ENCODE measurements at places on chromosomes 7 and 10. TPM values are rescaled to one million over a fixed set of nuclear protein-coding genes. Genes with fewer than 3 reads are reported as not detected.

The CPN1 gene
- not detected for total RNA-seq

The CYP3A5 gene
- 8.5 TPM for total RNA-seq

DNA sequence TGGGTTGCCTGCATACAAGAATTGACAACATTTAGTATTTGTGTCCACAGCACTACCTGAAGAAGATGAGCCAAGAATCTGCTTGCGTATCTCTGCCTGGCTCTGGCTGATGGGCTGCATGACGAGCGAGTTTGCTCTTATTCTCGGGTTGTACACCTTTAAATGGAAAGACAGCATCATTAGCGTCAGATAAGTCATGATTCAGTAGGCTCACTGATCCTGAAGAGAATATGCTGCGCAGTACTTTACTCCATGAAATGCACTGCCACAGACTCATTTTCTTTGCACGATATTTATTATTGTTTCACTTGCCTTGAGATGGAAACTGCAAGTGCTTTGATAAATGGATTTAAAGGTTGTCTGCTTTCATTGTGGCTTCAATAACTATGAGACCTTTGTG is 28.6 kb downstream of the DHX32 start:
- H3K27me3 ChIP-seq, result no peaks in the 10 kb centered on the region
- DNase-seq, result no peak
- H3K4me3 ChIP-seq, result no peak overlapping the region
- H3K4me1 ChIP-seq, result no peaks in the 10 kb centered on the region
- no peak overlapping the region for H3K27ac ChIP-seq

- no peak overlapping the region for H3K27ac ChIP-seq
- no peaks in the 10 kb centered on the region for H3K36me3 ChIP-seq
- no peaks in the 10 kb centered on the region for H3K27me3 ChIP-seq
- no peak for DNase-seq
- H3K4me1 ChIP-seq, result no peaks in the 10 kb centered on the region
Measured at GRCh38 chr7:24018331-24018730, 265.7 kb upstream of the NPY start.

DNA sequence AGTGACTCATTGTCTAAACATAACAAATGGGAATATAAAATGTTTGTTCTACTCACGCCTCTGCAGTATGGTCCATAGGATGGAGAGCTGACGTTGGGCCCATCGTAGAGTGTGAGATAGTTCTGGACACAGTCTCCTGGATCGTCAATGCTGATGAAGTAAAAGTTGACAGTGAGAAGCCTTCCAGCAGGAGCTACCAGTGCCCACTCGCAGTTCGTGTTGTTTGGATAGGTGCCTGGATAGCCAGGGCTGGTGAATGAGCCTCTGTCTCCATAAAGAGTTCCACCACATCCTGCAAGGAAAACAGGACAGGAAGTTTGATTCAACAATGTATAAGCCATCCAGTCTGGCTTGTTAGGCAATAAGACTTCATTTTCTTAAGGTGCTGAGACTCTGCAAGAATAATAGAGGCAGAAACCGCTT is 79.6 kb downstream of the OR13A1 start:
- DNase-seq, result no peak
- H3K27ac ChIP-seq, result no peak overlapping the region
- no peaks in the 10 kb centered on the region for H3K27me3 ChIP-seq
- H3K4me1 ChIP-seq, result no peaks in the 10 kb centered on the region

The LRRN3 gene
- 1.6 TPM for total RNA-seq

GRCh38 chr7:122833888-122834570 is 52.2 kb downstream of the CADPS2 start:
- no peaks in the 10 kb centered on the region for H3K27me3 ChIP-seq
- H3K4me1 ChIP-seq, result no peaks in the 10 kb centered on the region
- H3K36me3 ChIP-seq, result no peaks in the 10 kb centered on the region
- DNase-seq, result no peak

The GSTK1 gene
- total RNA-seq, result 196 TPM

DNA sequence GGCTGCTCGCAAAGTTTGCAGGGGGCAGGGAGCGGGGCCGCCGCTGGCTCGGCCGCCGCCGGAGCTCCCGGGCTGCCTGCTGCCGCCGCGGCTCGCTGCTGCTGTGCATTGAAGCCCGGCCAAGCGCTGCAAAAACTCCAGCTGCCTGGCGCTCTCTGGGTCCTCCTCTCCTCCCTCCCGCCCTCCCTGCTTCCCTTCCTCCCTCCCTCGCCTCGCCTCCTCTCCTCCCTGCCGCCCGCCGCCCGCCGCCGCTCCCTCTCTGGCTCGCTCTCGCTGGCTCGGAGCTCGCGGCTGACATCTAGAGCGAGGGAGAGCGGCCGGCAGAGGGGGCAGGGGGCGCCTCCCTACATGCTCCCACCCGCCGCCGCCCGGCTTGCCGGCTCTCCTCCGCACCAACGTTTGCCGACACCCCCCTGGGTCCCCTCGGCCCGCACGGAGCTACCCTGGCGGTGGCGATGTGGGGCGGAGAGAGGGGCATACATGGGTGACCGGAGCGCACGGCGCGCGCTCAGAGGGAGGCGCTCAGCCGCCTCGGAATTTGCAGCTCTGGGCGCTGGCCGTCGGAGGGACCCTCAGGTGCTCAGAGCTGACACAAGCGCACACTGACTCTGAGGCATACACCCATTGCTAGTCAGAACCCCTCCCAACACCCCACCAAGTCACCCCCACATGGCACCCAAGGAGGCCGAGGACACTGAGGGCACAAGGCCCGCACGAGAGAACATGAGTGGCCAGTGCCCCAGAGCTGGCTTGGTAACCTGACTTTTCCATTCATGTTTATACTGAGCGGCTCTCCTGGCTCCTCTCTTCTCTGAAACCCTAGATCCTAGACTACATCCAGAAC is 1.2 kb upstream of the PLXNA4 start:
- H3K27ac ChIP-seq, result no peak overlapping the region
- H3K4me3 ChIP-seq, result peak overlapping the region; percentile 38
- no peaks in the 10 kb centered on the region for H3K4me1 ChIP-seq
- peaks cover 49% of the 10 kb centered on the region for H3K27me3 ChIP-seq
- no peak for DNase-seq

The VWDE gene
- total RNA-seq, result 8.8 TPM

DNA sequence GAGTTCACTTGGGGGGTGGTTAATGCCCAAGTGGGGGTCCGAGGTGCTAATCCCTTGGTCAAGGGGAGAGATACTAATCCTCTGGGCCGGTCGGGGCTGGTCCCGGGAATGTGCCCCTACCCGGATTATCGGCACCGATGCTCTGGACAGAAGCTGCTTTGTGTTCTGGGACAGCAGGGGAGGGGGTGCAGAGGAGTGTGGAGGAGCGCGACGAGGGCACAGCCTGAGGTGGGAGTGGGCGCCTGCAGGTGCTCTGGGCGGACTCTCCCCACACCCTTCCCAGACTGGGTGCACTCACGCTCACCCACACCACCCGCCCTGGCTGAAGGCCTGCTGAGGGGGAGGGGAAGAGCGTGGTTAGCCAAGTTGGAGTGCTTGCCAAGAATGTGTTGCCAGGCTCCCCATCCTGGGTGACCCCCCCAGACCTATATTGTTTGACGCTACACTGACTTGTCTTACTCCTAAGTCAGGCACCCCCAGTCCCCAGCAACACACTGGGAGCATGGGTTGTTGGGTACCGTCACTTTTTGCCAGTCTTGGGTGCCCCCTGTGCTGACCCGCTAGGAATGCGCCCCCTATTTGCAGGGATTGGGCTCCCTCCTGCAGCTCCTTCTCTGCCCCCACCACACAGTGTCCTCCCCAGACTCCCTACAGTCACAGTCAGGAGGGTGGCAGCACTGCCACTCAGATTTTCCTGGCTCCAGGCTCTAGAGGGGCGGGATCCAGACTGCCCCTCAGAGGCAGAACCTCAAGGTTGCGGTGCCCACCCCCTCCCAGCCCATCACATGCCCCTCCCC is 1.2 kb downstream of the SLC4A2 start:
- H3K4me3 ChIP-seq, result peak overlapping the region; percentile 86
- DNase-seq, result no peak
- no peaks in the 10 kb centered on the region for H3K27me3 ChIP-seq
- no peaks in the 10 kb centered on the region for H3K36me3 ChIP-seq

The STEAP2 gene
- 14.4 TPM for total RNA-seq

The TRIM50 gene
- 1.4 TPM for total RNA-seq

DNA sequence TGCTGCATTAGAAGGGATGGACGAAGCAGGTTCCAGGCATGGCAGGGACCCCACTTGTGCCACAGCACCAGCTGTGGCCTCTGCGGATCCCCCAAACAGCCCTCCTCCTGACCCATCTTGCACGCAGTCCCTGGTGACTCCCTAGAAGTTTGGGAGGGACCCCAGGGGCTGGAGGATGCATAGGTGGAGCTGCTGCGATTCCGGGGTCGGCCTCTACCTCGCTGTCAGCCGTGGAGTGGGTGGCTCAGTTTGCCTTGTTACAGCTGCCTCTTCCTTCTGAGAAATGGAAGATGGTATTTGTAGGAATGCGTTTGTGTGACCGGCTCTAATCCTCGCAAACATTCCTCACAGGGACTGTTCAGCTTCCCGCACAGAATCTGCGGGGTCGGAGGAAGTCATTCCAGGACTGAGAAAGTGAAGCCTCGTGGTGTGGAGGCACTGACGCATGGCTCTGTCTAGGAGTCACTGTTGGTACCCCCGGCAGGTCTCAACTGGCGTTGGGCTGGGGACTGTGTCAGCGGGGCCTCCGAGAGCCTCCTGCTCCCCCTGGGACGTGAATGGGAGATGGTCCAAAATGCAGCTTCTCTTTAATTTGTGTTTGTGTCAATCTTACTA is 17.5 kb downstream of the PWWP2B start:
- no peak overlapping the region for H3K4me3 ChIP-seq
- no peaks in the 10 kb centered on the region for H3K36me3 ChIP-seq
- no peaks in the 10 kb centered on the region for H3K27me3 ChIP-seq
- H3K27ac ChIP-seq, result peak overlapping the region; percentile 71

The GIMAP1 gene
- total RNA-seq, result 9.0 TPM

GRCh38 chr10:49750546-49750945 is 11.6 kb downstream of the OGDHL start:
- H3K4me3 ChIP-seq, result no peak overlapping the region
- no peak for DNase-seq
- no peaks in the 10 kb centered on the region for H3K36me3 ChIP-seq
- H3K27ac ChIP-seq, result no peak overlapping the region
- H3K27me3 ChIP-seq, result no peaks in the 10 kb centered on the region

GRCh38 chr10:110460111-110460809 is 37.4 kb upstream of the DUSP5 start:
- H3K27me3 ChIP-seq, result no peaks in the 10 kb centered on the region
- peak; percentile 71 for DNase-seq
- H3K36me3 ChIP-seq, result no peaks in the 10 kb centered on the region
- no peak overlapping the region for H3K4me3 ChIP-seq
- H3K27ac ChIP-seq, result peak overlapping the region; percentile 66
- no peaks in the 10 kb centered on the region for H3K4me1 ChIP-seq

The ODAD2 gene
- total RNA-seq, result 0.29 TPM

The PPP1R3C gene
- 9.4 TPM for total RNA-seq

DNA sequence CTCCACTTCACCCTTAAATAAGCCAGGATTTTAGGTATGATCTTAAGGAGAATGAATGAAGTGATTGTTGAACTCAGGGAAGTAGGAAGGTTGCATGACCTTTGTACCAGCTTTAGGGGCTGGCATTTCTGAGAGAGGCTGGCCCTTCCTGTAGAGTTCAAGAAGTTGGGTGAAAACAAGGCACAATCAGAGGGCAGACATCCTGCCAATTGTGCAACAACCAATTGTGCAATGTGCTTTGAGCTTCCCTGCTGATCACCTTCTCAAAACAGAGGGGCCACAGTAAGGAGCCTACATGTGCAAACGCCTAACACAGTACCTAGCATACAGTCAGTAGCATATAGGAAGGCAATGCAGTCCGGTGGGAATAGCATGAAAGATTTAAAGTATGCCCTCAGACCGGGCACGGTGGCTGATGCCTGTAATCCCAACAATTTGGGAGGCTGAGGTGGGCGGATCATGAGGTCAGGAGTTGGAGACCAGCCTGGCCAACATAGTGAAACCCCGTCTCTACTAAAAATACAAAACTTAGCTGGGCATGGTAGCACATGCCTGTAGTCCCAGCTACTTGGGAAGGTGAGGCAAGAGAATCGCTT is 5.4 kb downstream of the CPVL start:
- H3K4me1 ChIP-seq, result no peaks in the 10 kb centered on the region
- DNase-seq, result no peak
- H3K36me3 ChIP-seq, result no peaks in the 10 kb centered on the region
- no peak overlapping the region for H3K27ac ChIP-seq

GRCh38 chr10:73247509-73248258 is 629 bp upstream of the DNAJC9 start:
- no peaks in the 10 kb centered on the region for H3K36me3 ChIP-seq
- H3K4me3 ChIP-seq, result peak overlapping the region; percentile 82

GRCh38 chr7:31962246-31962645 is 108.0 kb downstream of the PDE1C start:
- H3K27me3 ChIP-seq, result no peaks in the 10 kb centered on the region
- DNase-seq, result no peak
- no peaks in the 10 kb centered on the region for H3K4me1 ChIP-seq

DNA sequence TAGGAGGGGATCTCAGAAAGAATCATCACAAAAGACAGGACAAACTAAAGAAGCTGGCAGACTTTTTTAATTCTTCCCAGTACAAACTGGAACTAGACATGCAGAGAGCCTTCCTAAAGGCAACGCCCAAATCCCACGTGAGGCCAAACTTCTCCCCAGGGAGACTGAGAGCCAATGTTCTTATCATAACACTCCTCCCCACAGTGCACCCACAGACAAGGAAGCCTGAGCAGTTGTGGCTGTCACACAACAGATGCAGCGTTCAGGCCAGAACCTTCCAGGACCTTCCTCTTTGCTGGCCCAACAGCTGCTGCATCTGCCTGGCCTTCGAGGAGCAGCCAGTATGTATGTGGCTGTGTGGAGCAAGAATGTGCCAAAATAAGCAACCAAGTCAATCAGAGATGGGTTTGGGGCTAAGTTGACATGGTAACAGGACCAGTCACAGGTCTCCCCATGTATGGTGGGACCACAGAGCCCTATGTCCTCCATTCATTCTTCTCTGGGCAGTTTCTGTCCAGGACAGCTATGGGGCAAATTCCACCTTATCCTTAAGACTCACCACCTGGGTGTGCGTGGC is 34.9 kb downstream of the SRPK2 start:
- no peak overlapping the region for H3K27ac ChIP-seq
- no peak overlapping the region for H3K4me3 ChIP-seq
- peaks cover 4% of the 10 kb centered on the region for H3K4me1 ChIP-seq
- no peaks in the 10 kb centered on the region for H3K36me3 ChIP-seq

The ASAH2 gene
- total RNA-seq, result 0.32 TPM

GRCh38 chr10:130756651-130757050 is 554.9 kb downstream of the TCERG1L start:
- no peaks in the 10 kb centered on the region for H3K27me3 ChIP-seq
- H3K36me3 ChIP-seq, result no peaks in the 10 kb centered on the region
- H3K4me1 ChIP-seq, result no peaks in the 10 kb centered on the region
- no peak for DNase-seq
- no peak overlapping the region for H3K27ac ChIP-seq
- no peak overlapping the region for H3K4me3 ChIP-seq

Measured in breast epithelium (tissue), 4 donors.